ENCODE measurements at places on chromosomes 1 and 21.

- no peak for DNase-seq
Measured at GRCh38 chr1:147773215-147773715, 12.9 kb upstream of the GJA5 start.

DNA sequence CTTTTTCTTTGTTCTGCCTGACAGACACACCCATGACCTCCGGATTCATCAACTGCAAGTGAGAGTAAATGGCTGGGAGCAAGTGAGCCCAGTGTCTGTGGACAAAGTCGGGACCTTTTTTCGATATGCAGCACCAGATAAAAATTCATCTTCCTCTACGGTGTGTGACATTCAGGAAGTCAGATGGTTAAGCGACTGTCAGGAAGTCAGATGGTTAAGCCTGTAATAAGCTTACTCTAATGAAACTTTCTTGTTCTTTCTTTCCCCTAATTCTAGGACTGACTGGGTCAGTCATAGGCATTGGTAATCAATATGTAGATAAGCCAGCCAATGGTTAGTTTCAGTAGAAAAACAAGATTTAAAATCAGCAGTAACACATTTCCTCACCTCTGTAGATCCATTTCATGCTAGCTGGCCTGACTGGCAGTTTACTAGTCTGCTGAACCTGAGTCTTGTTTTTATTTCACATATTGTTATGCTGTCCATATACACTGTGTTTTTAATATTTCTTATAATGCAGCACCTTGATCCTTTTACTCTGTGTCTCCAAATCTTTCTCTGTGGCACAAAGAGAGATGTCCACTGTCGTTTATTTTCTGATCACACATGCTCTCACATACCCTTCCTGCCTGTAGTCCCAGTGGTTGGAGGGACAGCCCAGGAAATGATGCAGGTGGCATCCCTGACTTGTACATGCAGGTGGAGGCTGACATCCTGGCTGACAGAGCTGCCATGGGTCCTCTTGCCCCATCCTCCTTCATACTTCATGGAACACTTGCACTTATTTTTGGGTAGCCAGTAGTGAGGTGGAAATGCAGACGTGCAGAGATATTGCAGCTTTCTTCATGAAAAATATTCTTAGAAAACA lies 115.8 kb downstream of the VPS13D start:
- DNase-seq = no peak

DNA sequence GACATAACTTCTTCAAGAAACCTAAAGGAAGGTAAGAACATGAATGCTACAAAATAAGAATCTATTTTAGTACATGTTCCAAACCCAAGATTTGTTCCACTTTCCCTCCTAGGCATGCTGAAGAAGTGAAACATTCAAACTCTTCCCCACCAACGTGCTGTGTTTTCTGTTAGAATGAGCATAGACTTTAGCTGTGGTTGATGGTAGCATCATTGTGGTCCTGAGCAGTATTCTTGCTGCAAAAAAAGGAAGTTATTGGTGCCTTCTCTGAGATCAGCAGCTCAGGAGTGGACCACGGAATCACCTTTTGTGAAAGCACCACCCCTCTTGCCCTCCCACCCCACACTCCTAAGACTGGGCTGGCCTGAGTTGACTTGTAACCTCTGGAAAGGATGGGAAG lies 100.4 kb upstream of the POGK start:
- DNase-seq = no peak

DNA sequence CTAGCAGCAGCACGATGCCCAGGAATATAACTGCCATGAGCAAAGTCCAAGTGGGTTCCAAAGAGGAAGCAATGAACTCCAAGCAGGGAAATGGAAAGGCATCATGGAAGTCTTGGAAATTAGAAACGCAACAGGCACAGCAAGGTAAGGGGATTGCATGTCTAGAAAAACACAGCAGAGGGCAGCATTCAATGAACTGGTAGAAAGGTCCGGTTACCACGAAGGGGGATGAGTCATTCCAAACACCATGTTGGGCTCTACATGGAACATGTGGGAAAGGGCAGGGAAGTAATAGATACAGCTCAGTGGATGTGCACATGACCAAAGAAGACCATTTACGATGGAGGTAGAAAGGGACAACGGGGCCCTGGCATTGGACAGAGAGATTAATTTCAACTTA lies 36.4 kb downstream of the RXRG start:
- peak; percentile 45 for DNase-seq

- peak; percentile 10 for DNase-seq
Measured at GRCh38 chr1:150221552-150221951, 14.4 kb downstream of the ANP32E start.

- DNase-seq = peak; percentile 29
Measured at GRCh38 chr1:67679691-67680090, 5.3 kb upstream of the GADD45A start.

DNA sequence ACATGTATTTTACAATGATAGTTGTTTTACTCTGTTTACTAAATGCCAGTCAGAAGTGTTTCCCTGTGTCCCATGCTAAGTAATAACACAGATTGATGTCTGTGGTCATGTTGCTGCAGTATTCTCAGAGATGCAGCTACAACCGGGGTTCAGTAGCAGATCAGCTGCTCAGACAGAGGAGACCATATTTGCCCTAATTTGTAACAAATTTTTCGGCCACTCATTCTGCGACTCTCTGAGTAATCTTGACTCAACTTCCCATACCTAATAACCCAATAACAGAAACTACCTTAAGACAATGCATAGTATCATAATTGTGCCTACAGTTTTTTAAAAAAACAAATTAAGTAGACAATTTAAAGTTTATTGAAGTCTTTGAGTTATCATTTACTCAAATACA lies 32.6 kb downstream of the NIBAN1 start:
- DNase-seq = no peak

GRCh38 chr1:201499795-201500669 lies 6.9 kb downstream of the CSRP1 start:
- DNase-seq = no peak

- DNase-seq = no peak
Measured at GRCh38 chr1:208160259-208160819, 83.8 kb downstream of the PLXNA2 start.

GRCh38 chr1:4652631-4653327 lies 1.6 kb upstream of the AJAP1 start:
- peak; percentile 53 for DNase-seq

GRCh38 chr21:14591882-14592281 lies 45.8 kb upstream of the SAMSN1 start:
- no peak for DNase-seq

DNA sequence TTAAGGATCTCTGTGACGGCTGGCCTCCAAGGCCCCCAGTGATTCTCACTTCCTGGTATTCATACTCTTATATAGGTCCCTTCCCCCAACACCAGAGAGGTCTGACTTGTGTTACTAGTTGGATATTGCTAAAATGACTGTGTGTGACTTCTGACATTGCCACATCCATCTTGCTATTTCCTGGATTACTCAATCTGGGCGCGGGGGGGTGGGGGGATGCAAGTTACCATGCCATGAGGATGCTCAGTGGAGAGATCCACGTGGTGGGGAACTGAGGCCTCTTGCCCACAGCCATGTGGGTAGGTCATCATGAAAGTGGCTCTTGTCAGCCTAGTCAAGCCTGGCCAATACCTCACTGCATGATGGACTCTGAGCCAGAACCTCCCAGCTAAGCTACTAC lies 117.0 kb downstream of the UBE2U start:
- DNase-seq = no peak

GRCh38 chr1:35499652-35500176 lies 57.5 kb downstream of the KIAA0319L start:
- no peak for DNase-seq

DNA sequence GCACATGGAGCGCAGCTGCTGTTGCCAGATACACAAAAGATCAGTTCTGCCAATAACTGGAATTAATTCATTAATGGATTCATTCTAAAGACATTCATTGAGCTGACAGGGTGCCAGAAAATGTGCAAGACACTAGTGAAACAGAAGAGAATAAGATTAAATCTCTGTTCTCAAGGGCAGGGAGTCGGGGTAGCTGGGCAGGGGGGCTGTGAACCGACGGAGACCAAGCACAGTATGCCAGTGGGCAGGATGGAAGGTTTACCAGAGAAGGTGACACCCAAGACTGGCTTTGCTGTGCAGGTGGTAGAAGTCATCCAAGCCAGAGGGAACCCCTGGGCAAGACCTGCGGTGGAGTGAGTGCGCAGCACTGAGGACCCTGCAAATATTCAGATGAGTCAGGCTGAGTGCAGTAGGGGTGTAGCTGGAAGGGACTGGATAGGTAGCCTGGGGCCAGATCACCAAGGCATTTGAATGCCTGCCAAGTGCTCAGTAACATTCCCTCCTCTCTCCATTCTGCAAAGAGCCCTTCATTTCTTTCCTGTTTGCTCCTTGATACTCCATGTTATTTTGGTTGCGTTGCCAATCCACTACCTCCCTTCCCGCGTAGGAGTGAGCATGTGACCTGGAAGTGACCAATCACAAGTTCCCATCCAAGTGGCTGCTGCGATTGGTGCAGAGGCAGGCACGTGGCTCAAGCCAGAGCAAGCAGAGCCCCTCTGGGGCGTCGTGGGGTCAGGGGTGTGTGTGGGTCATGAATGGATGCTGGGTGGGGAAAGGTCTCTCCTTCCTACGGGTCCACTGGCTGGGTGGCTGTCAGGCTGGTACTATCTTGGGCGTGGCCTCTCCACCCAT lies 413.1 kb downstream of the PTPRU start:
- peak; percentile 66 for DNase-seq

DNA sequence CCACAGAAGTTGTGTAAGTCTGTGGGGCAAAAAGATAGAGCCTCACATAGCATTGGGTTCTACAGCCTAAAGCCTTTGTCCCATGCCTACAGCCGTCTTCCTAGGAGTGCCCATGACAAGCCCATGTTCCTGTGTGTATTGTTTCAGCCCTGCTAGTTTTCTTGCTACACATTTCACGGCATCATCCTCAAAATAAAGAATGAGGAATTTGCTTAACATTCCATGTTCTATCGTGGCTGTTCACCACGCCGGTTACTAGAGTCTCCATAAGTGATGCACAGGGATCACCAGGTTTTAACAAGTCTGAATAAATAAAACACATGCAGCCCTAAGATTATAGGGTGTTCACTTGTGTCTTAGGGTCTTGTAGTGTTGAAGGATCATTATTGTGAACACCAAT lies 87.4 kb upstream of the NGF start:
- DNase-seq = no peak

DNA sequence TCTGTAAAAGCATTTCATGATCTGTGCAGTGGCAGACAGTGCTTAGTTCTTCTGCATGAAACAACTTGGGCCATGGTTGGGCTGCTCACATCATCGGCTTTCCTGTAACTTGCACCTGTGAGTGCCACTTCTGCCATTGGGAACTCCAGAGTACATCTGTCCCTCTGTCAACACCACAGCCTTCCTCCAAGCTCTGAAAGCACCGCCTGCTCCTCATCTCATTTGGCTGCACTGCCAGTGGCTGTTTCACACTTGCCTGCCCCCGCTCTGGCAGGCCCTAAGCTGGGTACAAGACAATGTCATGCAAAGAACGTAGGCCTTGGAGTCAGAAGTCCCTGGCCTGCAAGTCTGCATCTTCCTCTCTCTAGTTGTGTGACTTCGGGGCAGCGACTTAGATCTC lies 46.4 kb downstream of the DDX20 start:
- no peak for DNase-seq

- DNase-seq = no peak
Measured at GRCh38 chr1:71242239-71242638, 161.4 kb upstream of the ZRANB2 start.

GRCh38 chr1:230737622-230738262 lies 9.4 kb upstream of the CAPN9 start:
- DNase-seq = no peak

GRCh38 chr1:226739696-226740065 lies 599 bp upstream of the ITPKB start:
- no peak for DNase-seq

GRCh38 chr1:83060221-83060620 lies 938.7 kb downstream of the TTLL7 start:
- DNase-seq = no peak

DNA sequence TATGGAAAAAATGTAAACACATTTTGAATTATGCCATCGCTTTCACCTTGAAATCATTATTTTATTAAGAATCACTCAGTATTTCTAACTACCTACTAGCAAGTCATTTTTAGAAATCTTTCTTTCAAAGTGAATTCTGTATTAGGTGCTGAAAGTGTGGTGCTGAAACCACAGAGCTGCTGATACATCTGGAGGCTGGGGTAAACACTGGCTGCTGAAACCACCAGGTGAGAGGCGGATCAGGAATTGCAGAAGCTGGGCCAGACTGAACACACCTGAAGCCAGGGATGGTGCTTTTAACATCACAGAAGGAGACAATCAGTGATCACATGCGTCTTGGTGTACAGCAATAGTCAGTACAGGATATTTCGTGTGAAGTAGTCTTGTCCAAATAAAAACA lies 42.2 kb upstream of the KCNE1 start:
- DNase-seq = no peak

DNA sequence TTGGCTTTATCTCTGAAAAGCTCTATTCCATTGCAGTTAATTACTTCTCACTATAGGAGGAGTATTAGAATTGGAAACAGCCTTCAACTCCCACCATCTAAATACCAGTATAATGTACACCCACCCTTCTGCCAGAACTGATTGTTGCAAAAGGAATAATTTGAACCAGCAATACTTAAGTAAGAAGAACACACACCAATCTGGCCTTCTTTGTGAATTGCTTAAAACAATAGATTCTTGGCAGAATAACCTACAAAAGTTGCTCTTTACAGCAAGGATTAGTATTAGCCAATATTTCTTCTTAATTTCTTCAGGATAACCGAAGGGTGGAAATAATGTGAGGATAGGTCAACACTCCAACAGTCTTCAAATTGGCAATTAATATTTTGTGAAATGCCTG lies 54.9 kb upstream of the ADAMTS5 start:
- no peak for DNase-seq

DNA sequence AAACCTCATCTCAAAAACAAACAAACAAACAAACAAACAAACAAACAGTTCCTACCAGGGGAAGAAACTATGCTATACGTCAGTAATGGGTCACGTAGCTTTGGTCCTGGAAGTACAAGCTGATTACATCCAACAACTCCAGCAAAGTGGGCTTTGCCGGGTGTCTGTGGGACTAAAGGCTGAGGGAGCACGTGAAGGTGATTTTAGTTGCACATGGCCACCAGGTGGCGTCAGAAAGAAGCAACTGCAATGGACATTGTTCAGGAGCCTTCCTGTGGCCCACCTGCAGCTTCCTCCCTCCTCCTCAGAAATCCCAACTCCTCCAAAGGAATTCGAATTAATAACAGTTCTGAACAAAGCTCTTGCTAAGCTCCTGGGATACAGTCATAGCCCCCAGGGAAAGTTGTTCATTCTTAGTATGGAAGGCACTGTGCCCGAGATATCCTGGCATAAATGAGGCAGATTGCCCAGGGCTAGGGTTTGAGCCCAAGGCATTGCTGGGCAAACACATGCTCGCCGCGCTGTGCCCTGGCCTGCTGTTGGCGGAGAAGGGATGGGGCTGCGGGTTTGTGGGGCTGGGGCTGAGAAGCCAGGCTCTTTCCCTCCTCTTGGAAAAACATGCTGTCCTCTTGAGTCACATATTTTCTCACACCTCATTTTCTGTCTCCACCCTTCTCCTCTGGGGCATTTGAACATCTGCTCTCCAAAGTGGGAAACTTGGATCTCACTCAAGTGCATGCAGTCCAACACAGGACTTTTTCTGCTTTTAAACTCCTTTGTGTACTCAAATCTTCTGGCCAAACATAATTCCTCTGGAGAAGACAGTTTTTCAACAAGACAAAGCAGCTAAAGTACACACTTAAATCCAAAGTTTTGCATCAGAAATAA lies 28.6 kb downstream of the AKNAD1 start:
- peak; percentile 96 for DNase-seq
